ENCODE measurements at places on chromosomes 2 and 18.

GRCh38 chr2:96945014-96945413 is 41.4 kb downstream of the FAM178B start:
- no peak for DNase-seq

DNA sequence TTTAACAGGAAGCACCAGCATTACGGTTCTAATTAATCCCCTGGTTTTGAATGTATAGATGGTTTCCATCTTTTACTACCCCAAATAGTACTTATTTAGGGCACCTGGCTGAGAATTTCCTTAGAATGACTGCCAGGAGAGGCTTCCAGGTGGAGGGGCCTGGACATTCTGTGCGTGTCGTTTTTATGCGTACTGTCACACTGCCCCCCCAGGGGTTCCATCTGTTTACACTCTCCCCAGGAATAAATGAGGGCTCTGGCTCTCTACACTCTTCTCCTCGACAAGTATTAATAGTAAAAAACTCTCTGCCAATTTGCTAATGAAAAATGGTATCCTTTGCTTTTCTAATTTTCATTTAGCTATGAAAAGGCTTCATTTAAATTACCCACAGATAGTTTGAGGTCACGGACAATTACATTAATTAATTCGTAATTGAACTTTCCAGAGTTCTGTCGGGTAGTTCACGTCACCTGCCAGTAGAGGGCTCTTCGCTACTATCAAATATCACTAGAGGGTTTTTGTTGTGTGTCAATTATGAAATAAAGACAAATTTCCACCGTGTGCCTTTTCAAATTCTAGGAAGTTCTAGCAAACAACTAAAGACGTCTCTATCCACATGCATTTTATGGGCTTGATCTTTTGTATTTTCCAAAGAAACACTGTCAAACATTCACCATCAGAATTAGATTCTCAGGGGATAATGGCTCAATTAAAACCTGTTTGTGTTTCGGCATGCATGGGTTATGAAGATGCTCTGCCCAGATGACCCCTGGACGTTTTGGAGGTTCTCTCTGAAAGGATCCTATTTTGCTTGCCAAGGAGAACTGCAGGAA is 88.8 kb upstream of the ASB18 start:
- peak; percentile 54 for DNase-seq

- DNase-seq = peak; percentile 95
These were observed 86.8 kb downstream of the FMNL2 start for GRCh38 chr2:152421521-152422370.

GRCh38 chr18:55515214-55515613 is 72.8 kb downstream of the TCF4 start:
- DNase-seq = no peak

DNA sequence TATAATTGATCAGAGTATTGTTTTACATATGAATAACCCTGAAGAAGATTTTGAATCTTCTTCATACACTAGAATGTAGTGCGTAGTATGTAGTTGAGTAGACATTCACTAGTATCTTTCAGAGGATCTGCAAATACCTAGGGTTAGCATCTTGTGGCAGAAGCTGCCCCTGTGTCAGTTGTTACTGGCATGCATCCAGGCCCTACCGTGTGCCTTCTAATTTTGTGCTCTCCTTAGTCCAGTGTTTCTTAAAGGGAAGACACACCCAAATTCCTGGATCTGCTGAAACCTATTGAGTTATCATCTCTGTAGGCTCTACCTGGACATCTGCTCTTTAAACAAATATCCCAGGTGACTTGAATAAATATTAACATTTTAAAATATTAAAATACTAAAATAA is 99.7 kb upstream of the SERTAD2 start:
- no peak for DNase-seq

DNA sequence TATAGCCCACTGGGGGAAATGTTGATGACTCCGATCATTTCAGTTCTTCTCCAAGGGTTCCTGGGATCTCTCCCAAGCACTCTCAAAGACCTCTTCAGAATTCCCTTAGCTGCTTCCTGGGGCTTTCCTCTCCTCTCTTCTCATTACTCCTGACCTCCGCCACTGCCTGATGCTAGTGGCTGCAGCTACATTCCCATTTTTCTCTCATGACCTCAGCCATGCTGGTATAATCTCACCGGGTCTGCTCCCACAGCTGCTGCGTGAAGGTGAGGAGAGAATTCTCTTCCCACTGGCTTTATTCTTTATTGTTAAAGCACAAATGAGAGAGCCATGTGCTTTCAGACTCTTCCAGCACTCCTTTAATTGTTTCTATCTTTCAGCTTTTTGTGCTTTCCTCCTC is 312.0 kb upstream of the ETAA1 start:
- DNase-seq = no peak

DNA sequence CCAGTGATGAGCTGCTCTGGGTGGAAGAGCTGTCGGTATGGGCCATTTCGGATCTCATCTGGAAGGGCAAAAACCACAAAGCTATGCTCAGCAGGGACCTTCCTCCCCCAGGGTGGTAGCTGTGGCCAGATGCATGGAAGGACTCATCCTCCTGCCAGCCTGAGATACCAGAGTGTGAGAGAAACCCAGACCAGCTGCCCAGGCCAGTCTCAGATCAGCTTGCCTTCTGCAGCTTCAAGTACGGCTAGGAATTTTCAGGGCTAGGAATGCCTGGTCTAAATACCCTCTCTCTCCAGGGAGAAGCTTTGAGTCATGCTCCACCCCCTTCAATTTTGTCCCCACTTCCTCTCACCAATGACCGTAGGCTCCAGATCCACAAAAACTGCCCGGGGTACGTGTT is 1.4 kb upstream of the TUBA4B start:
- DNase-seq = no peak

DNA sequence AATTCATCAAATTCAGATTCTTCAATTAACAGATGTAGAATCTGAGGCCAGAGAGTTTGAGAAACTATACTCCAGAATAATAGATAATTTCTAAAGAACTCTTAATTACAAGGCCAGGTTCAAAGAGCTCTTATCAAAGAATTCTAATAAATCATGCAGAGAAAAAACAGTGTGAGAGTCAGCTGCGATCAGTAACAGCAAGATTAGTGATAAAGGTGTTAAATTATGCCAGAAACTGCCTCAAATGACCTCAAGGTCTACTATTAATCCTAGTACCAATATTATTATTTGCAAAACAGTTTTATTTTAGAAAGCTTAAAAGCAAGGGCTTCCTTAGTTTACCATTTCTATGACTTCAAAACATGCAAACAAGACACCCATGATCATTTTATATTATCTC is 215.3 kb downstream of the GCA start:
- no peak for DNase-seq

DNA sequence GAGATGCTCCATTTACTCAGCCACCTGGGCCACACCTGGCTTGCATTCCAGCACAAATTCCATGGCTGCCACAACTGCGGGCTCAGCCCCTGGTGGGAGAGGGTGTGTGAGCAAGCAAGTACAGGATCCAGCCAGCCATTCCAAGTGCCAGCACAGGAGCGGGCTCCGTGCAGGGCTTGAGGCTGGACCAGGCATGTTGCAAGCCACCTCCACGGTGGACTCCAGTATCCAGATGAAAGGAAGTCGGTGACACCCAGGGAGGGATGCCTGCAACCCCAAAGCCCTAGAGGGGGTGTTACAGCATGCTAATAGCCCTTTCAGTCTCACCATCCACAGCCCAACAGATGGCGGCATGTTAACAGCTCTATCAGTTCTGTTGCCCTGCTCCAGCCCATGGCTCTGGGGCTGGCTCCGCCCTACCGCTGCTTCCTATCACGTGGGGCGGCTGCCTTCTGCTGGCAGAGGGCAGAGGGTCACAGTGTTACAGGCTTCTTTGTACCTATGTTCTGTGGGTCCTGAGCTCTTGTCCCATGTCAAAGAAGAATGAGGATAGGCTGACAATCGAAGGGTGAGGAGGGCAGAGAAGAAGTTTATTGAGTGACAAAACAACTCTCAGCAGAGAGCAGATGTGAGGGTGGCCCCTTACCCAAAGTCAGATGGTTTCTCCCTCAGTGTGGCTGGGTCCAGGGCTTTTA is 11.7 kb upstream of the GORASP2 start:
- DNase-seq = no peak

DNA sequence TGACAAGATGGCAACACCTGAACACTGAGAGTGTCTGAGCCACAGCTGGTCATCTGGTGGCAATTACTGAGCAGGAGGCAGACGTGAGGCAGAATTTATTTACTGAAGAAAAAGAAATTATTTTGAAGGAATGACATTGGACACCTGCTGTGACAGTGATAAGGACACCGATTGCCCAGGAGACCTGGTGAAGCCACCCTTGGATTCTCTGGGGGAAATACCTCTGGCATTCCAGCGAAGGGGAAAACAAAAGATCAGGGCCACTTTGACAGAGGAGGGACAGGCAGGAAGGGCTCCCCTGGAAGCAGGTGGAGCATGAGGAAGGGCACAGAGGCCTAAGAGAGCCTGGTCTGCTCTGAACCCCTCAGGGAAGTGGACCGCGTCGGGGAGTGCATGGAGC is 85.4 kb upstream of the ALPP start:
- no peak for DNase-seq

GRCh38 chr2:241156971-241157441 is 6.7 kb downstream of the PPP1R7 start:
- DNase-seq = peak; percentile 79

DNA sequence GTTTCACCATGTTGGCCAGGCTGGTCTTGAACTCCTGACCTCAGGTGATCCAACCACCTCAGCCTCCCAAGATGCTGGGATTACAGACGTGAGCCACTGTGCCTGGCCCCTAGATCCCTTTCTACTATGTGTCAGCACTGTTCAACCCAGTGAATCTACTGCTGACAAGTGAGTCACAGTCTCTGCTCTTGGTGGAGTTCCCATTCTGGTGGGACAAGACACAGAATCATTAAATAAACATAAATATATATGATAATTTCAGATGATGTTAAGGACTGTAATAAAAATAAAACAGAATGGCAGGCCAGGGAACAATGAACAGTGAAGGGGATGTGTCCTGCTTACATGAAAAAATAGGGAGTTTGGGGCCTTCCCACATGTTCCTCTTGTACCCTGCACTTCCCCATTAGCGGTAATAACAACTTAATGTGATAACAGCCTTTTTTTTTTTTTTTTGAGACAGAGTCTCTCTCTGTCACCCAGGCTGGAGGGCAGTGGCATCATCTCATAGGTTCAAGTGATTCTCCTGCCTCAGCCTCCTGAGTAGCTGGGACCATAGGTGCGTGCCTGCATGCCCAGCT is 112.2 kb downstream of the CPO start:
- DNase-seq = peak; percentile 68

- no peak for DNase-seq
These were observed 14.4 kb downstream of the NEMP2 start for GRCh38 chr2:190519975-190520767.

GRCh38 chr18:5237083-5237722 is 40.1 kb upstream of the AKAIN1 start:
- DNase-seq = no peak

Data from inflammatory macrophage (primary cell).